Bone marrow (tissue), 2 donors: ENCODE measurements at places on chromosomes 16 and 17.

- DNase-seq: no peak
Measured at GRCh38 chr16:49620869-49621240, 235.1 kb downstream of the ZNF423 start.

- no peak for DNase-seq
Measured at GRCh38 chr16:57531635-57532265, 4.6 kb downstream of the CCDC102A start.

GRCh38 chr16:1427473-1428461, 3.1 kb upstream of the PERCC1 start:
- no peak for DNase-seq

GRCh38 chr16:47905771-47906170, 250.0 kb downstream of the ABCC12 start:
- no peak for DNase-seq

DNA sequence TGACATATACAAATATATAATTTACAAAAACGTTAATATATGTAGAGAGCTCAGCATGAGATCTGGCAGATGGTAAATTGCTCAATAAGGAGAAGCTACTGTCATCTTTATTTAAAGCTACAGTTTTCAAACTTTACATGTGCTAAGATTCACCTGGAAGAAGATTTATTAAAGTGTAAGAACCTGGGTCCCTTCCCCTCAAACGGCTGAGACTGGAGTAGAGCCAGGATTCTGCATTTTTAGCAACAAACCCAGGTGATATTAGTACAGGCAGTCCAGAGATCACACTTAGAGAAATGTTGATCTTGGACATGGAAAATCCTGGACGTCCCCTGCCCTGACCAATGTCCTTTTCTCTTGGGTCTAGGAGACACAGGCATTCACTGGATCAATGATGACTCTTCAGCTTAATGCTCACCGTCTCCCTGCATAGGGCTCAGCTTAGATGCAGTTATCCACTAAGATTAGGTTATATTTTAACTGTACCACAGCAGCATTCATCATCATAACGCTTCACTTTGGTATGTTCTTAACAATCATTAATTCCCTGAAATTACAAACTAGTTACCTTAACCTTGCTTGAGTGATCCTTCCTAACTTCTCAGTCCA, 20.4 kb downstream of the CDR2 start:
- DNase-seq: no peak

DNA sequence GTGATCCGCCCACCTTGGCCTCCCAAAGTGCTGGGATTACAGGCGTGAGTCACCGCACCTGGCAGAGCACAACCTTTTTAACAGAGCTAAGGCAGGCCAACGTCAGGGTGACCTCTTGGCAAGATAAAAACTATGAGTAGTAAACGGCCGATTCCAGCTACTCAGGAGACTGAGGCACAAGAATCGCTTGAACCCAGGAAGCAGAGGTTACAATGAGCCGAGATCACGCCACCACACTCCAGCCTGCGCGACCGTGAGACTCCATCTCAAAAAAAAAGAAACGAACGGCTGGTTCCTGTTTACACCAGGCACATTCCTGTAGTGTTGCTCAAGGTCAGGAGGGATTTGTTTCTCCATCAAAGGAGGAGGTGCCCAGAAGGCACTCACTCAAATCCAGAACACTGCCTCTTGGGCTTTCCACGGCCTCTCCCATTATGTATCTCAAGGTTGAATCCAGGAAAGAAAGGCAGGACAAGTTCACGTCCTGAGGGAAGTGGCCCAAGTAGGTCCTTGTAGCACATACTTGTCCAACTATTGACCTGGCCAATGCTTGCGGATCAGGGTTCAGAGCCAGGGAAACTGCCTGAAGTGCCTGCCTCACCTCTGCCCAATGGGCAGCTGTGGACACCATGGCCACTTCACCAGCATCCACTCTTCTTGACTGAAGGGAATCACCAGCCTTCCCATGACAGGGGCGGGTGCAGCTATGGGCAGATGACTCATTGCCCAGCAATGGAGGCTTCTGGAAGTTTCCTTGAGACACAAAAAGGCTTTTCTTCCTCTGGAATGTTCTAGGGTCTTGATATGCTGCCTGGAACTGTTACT, 13.5 kb downstream of the KNOP1 start:
- DNase-seq: no peak

GRCh38 chr16:3998793-3999478, 117.3 kb downstream of the ADCY9 start:
- DNase-seq: no peak

- DNase-seq: no peak
Measured at GRCh38 chr17:65630502-65630901, 69.1 kb upstream of the AXIN2 start.

DNA sequence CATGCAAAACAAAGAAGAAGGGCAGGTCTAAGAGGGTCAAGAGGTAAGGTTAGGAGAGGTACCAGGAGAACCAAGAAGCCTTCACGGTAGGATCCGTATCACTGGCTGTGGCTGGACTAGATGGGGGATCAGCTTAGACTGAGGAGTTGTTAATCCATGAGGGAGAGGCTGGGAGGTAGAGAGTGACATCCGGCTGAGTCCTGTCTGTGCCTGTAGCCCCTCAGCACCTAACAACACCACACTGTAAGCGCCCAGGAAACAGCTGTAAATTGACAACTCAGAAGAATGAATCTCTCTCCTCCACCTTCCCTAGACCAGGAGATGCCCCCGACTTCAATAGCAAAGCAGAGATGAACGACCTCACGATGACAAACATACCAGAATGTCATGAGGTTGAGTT, 199.4 kb upstream of the RPL38 start:
- DNase-seq: no peak

DNA sequence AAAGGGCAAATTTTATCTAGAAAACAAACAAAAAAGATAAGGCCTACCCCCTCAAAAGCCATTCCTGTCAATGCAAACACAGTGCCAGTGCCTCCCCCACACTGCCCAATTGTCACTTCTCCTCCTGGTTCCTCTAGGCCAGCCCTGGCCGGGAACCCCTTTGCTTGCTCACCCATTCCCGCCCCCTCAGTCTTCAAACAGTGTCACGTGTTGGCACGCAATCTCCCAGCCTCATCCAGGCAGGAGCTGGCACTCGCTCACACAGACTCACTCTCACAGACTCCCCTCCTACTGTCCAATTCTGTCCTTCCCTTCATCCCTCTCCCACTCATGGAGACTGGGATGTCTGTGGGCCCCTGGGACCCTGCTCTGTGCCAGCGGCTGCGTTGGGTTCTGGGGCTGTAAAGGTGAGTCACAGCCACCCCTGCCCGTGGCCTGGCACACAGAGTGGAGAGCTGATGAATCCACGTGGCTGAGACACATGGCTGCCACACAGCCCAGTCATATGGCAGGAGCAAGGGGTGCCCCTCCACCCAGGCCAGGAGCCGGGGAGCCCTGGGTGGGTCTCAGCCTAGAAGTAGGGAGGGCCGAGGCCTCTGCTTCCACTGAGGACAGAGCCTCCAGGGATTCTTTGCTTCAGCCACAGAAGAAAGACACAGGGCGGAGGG, 54.8 kb downstream of the VAC14 start:
- DNase-seq: no peak

DNA sequence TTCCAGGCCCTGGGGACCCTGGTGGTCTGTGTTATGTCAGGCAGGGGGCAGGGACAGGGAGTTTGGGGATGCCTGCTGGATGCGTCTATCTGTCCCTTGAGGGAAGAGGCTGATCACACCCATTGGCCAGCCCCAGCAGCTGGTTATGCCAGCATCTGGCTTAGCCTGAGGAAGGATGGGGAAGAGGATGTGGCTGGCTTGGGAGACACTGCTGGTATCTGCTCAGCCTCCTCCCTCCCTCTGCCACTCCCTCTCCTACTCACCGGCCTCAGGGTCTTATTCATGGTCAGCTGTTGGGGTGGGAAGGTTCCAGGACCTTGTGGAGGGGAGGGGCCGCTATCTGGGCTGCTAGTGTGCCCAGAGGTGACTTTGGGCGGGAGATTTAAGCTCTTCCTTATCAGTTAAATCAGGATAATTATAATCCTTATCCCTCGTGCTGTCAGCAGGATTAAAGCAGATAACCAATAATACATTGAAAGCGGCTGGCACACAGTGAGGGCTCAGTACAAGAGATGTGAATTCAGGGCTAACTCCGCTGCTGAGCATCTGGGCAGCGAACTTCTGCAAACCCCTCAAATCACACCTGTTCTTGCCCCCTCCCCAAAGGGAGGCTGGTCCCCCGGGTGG, 36.0 kb upstream of the MLKL start:
- no peak for DNase-seq

GRCh38 chr17:75386430-75386829, 19.0 kb downstream of the GRB2 start:
- no peak for DNase-seq

DNA sequence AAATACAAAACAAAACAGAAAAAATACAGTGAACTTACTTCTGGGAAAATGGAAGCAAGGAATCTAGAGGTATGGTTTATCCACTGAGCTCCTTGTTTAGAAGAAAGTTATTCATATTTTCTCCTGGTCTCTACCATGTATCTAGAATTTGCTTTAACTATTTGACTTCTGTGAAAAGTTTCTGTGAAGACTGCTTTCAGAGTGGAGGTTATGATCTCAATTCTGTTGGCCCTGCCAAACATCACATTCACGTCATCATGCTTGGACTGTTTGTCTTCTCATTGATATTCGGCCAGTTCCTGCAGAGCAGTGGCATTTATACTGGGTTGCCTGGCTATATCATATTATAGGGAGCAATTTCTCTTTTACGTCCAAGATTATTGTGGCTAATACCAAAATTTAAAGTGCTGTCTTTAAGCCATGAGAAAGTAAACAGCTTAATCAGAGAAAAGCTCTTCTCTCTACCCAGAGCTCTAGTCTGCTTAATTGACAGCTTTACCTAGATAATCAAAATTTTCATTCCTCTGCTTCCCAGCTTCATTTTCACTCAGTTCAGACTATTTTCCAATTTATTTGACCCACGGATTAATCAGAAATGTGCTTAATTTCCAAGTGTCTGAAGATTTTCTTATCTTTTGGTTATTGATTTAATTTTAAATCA, at the start of gene ABCA8:
Gene ABCA8 (minus strand): TSS at position 212 of the 661 bp plus-strand sequence. CDS start 13,358 bp downstream, outside the sequence.
- no peak for DNase-seq

DNA sequence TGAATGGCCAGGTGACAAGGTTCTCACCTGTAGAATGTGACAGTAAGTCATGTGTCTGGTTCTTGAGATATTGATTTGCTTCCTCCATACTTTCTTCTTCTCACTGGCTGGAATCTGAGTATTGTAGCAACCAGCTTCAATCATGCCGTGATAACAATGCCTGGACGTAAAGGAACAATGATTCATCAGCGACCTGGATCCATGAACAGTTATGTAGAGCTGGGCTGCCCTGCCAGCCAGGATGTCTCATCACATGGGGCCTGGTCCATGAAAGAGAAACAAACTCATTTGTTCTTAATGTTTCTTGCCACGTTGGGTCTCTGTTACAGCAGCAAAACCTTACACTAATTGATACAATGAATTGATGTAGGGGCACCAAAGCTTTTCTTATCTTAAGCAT, 627.2 kb downstream of the TOX3 start:
- no peak for DNase-seq

DNA sequence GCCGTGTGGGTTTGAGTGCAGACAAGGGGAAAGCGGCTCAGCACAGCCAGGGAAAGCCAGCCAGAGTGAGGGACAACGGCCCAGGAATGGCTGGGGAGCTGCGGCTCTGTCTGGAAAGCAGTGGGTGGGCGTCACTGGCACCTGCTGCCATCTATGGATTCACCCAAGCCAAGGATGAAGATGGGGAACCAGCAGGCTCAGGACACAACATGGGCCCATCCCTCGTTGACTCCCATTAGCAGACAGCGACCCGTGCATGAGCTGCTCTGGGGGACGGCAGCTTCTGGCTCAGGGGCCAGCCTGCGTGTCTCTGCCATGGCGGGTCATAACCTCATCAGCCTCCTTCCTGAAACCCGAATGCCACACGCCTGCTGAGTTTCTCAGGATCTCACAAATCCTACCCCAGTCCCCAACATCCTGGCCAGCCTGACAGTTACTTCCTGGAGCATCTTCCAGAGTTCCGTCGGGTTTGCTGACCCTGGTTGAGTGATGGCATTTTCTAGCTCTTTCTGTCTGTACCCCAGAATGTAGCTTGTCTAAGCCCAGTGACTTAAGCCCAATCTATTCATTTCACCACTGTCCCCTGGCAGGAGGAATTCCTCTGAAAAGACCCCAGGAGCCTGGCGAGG, 50.7 kb downstream of the SLC7A5 start:
- no peak for DNase-seq

- no peak for DNase-seq
Measured at GRCh38 chr16:17368446-17368845, 102.3 kb downstream of the XYLT1 start.
